ENCODE measurements at places on chromosomes 6 and 20.

GRCh38 chr6:30570740-30571074 is 535 bp upstream of the ABCF1 start:
- no peak for DNase-seq

- no peak for DNase-seq
These were observed 190.8 kb downstream of the TENT5A start for GRCh38 chr6:81561731-81562130.

DNA sequence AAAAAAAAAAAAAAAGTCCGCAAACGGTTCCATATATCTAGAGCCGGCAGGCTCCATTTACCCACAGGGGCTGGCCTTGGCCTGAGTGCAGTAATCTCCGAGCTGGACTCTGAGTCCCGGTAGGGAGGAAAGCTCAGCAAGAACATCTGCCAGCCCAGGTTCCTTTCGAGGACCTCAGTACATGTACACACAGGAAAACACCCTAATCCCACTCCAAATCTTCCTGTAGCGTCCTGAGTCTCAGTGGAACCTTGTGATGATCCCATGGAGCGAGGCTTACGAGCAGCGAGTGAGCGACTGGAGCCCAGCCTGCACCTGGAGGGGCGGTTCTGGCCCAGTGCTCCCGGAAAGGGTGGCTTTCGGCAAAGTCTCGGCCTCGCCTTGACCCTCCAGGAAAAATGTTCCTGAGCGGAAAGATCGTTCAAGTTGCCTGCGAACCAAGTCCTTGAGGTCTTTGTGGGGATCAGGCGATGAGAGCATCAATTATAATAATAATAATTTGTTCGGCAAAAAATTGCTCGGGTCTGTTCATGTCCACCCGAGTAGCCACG is 32.1 kb downstream of the PRSS16 start:
- no peak for DNase-seq

DNA sequence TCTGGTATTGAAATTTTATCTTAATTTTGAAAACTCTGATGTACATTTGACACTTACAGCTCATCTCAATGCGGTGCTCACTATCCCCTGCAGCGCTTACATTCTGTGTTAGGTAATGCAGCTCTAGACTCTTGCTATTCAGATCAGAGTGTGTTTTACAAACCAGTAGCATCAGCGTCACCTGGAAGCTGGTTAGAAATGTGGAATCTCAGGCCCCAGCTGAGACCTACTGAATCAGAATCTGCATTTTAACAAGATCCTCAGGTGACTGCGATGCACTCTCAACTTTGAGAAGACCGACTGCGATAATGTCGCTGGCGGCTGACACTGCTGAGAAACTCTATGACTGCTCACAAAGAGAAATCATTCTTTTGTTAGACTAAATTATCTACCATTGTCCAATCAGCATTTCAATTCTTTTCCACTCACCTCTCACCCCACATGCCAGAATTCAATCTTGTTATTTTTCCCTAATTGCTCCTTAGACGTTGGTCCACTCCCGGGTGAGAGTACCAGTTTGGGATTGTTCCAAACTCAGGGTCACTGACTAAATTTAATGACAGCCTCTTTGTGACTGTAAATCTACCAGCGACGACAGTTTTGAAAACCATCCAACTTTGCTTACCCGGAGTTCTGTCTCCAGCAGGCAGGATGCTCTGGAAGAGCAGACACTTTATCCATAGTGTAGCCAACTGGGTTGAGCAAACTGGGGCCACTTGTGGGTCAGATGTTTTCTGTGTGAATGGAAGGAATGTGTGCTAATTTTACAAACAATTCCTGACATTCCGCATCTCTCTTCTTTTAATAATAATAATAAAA is 140.1 kb upstream of the BTBD3 start:
- no peak for DNase-seq

DNA sequence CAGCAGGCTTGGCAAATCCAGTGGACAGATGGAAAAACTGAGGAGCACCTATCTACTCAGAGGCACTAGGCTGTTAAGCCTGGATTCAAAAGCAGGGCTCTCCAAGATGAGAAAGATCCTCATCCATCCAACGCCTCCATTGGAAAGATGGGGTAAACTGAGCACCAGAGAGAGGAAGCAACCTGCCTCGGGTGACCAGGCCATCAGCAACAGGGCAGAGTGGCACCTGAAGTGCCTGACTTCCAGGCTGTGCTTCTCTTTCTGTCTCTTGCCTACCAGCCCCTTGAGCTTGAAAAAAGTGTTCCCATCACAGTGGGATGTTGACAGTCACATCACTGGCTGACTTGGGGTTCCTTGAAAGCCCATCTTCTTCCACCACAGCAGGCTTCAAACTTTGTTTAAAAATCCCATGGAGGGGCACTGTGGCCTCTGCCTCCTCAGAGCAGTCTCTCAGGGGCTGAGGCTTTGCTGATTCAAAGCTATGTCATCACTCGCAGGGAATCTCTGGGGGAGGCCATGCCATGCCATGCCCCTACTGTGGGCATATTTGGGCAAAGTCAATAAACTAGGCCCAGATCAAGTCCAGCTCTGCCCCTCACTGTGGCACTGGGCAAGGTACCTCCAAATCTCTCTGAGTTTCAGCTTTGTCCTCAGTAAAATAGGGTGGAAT is 44.8 kb upstream of the TGM2 start:
- no peak for DNase-seq

GRCh38 chr6:33744001-33744848 is 2.5 kb downstream of the IP6K3 start:
- DNase-seq = peak; percentile 82

GRCh38 chr6:32413427-32414047 is 6.6 kb upstream of the BTNL2 start:
- peak; percentile 84 for DNase-seq

- no peak for DNase-seq
These were observed 114.4 kb downstream of the ADGRG6 start for GRCh38 chr6:142416179-142416578.

DNA sequence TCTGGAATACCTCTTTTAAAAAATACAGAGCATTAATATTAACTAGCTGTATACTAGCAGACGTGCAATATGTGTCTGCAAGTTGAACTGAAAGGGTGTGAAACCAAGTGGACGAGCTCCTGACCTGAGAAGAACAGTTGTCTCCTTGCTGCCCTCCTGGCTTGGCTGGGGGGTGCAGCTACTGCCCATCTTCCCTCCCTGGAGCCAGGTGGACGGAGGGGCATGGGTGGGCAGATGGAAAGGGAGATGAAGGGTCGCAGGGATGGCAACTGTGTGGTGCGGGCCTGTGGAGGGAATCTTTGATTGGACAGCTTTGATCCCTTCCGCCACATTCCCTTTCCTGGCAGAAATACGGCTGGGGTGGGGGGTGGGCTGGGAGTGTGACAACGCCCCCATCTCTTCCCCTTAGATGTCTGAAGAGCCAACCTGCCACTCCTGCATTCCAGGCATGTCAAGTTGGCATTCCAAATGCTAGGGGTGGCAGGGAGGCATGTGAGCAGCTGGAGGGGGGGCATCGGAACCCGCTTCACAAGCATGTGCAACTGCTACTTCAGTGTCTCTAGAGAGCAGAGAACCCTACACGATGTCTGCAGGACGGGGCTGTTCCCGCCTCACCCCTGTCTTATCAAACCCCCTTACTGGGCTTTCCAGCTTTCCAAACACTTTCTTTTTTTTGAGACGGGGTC is 37.3 kb downstream of the SRSF3 start:
- DNase-seq = no peak

DNA sequence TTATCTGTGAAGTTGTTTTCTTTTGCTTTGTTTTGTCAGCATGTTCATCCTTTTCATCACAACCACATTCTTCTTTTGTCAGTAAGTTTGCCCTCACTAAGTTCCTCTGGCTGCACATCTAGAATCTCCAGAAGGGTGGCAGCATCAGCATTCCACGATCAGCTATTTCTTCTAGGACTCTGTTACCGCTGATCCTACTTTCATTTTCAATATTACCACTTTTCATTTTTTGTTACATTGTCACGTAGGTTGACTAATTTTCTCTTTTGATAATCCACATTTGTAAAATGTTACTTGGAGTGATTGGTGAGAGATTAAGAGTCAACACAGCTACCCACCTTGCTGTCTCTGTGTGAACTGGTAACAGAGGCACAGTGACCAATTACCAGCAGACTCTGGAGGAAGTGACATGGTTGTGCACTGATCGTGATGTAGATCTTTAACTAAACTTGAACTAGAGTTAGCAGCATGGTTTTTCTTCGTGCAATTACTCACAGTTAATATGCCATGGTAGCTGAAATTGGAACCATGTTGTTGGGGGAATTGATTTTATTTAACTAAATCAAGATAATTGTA is 307.9 kb upstream of the SLC35B3 start:
- no peak for DNase-seq

DNA sequence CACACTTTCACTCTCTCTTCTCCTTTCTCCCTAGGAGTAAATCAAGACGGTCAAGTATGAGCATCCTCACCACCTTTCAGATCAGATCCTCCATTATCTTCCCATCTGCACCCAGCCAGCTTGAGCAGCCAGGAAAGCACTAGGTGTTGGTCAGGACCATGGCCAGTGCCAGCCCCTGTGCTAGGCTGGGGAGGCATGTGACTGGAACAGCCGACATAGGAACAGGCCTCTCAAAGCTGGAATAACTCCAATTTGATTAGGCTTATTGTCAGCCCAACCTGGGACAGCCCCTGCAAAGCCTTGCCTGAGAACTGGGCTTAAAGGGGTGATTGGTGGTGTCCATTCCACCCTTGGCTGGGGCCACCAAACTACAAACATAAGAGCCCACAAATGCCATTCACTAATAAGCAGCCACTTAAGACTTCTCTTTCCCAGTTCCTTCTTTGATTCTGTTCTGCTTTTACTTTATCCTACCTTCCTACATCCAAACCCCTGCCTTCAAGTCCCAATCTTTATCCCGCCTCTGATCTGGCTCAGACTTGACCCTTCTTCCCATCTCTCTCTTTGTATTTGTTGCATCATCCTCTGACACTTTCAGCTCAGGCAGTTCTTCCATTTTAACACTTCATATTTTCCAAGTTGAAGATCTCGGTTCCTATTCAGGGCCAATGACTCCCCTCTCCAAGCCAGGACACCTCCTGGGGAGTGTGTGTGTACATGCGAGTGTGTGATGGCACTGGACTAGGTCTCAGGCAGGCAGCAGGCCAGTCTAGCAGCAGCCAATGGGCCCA is 4.5 kb upstream of the TREM2 start:
- DNase-seq = no peak

DNA sequence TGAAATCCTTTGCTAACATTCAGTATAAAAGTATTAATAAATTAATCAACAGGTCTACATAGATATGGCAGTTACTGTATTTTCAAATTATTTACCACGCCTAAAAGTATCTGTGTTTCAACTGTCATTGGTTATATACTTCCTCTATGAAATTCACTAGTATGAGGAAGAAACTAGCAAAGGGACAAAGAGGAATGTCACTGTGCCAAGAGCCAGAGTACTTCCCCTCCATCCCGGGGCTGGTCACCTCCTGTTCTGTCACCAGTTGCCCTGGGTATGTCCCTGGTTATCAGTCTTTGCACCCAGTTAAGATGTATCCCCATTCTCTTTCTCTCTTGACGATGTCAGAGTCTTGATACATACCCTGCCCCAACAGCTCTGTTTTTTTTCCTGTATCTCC is 476.8 kb upstream of the SOX4 start:
- DNase-seq = no peak

DNA sequence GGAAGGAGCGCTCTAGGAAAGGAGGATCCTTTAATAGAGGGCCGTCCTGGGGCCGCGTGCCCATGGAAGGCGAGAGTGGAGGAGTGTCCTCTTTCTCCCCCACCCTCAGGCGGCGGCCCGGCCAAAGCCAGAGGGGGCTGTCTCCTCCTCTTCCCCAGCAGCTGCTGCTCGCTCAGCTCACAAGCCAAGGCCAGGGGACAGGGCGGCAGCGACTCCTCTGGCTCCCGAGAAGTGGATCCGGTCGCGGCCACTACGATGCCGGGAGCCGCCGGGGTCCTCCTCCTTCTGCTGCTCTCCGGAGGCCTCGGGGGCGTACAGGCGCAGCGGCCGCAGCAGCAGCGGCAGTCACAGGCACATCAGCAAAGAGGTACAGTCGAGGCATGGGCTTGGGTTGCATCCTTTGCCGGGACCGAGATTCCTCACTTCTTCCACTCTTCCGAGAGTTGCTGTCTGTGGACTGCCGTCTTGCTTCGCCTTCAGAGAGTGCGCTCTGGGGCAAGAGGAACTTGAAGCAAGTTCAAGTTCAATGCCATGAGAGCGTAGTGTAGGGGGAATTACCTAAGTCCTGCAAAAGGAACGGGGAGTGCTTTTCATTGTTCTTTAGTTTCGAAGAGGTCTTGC is at the start of gene LAMA2:
Gene LAMA2 (plus strand): TSS at position 148 of the 621 bp plus-strand sequence. CDS start 108 bp downstream, at position 256.
- no peak for DNase-seq

DNA sequence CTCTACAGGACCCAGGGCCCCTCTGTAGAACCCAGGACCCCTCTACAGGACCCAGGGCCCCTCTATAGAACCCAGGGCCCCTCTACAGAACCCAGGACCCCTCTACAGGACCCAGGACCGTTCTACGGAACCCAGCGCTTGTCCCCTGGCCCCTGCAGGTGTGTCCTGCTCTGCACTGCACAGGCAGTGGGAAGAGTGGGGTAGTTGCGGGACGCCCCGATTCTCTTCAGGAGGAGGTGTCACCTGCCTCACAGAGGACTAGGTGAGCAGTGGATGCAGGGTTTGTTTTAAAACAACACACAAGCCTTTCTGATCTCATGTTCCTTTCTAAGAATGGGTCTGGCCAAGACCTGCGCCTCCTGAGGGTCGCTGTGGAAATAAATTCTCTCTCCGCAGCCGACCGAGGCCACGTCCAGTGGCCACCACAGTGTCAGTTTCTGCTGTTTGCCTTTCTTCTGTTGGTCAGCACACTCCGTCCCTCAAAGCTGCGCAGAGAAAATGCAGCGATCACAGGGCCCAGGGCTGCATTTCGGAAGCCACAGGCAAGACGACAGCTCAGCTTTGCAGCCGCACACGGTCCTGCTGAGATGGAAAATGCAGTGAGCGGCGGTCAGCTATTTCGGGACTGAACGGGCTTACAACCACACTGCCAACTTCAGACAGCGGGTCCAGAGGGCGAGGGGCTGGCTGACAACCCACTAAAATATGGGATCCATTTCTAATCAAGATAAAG is 135.2 kb downstream of the DLL1 start:
- DNase-seq = no peak

DNA sequence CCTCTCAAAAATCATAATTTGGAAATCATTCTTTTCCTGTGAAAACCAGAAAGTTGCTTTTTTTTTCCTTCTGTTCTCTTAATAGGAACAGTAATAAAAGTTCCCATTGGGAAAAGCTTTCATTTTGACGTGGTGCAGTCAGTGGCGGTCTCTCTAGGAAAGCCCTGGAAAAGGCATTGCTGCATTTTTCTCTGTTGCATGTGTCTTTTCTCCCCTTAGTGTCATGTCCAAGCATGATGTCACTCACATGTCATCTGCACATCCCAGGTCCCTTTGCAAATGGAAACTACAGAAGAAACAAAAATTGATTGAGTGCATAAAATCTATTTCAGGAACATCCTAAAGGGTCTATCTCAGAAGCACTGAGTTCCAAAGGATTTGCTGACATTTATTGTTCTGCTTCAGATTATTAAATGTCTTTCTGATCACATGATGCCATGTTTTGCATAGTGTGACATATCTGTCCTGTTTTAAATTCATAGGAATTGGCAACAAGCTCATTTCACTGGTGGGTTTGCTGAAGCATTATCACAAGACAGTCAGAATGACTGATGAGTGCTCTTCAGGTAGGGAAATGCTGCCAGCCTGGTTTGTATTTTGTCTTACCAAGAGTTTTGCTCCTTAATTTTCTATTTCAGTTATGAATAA is 208.7 kb downstream of the SOX4 start:
- no peak for DNase-seq

GRCh38 chr20:57927376-57927775 is 217.6 kb upstream of the PMEPA1 start:
- DNase-seq = no peak
